T-helper 2 cell treated with Interferon-gamma antibody and Interleukin-4, amounts not matched to agents 5 μg/mL and 100 μg/mL, for 36 hours (primary cell): ENCODE measurements at places on chromosomes 12 and 14.

DNA sequence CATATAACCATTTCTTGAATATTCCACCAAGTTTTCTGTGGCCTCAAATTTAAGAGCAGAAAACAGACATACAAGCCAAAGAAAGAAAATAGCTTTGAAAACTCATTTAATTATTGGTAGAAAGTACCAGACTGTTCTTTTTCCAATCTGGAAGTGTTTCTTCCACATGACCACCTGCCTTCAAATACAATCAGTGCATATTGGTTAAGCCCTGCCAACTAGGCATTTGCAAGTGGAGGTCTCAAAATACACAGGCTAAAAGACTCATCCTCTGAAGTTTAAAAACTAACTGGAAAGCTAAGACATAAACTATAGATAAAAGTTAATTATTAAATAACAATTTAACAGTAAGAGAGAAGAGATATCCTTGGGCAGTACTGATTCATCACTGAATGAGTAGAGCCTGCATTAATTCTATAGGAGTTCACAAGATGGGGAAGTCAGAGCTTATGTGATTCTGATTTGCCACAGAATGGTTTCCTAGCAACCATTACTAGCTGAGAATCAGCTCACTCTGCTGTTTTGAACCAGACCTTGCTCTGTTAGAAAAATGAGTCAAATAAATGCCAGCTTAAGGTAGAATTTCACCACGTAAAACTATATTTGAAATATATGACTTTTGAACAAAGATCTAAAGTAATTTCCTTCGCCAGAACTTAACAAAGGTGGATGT, 433.8 kb downstream of the FUT8 start:
- H3K36me3 ChIP-seq: peaks cover 33% of the 10 kb centered on the region
- H3K4me1 ChIP-seq: peaks cover 69% of the 10 kb centered on the region

DNA sequence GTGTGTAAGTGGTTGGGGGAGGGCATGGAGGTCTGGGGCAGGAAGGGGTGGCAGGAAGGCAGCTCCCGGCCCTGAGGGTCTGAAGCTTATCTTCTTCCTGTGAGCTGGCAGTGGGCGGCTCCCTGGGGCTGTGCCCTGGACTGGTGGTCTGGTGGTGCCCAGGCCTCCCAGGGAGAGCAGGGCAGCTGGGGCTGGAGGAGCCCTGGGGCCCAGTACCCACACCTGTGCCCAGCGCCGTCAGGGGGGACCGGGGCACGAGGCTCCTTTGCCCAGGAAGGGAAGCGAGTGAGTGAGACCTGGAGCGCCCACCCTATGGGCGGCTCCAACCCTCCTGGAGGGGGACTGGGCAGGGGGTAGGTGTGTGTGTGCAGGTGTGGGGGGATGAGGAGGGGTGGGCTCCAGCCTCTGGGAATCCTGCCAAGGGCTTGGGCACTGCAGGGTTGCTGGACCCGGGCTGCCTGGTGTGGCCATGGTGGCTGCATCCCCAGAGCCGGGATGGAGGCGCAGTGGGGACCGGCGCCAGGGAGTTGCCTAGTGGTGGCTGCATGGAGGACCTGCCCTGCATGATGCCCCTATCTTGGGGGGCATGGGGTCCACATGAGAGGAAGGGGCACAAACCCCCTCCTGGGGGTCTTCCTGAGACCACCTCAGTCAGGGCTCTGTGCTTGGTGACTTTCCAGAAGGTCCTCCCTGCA, 353.6 kb downstream of the TMEM121 start:
- H3K36me3 ChIP-seq: no peaks in the 10 kb centered on the region
- no peak for DNase-seq
- H3K27me3 ChIP-seq: peaks cover 41% of the 10 kb centered on the region

DNA sequence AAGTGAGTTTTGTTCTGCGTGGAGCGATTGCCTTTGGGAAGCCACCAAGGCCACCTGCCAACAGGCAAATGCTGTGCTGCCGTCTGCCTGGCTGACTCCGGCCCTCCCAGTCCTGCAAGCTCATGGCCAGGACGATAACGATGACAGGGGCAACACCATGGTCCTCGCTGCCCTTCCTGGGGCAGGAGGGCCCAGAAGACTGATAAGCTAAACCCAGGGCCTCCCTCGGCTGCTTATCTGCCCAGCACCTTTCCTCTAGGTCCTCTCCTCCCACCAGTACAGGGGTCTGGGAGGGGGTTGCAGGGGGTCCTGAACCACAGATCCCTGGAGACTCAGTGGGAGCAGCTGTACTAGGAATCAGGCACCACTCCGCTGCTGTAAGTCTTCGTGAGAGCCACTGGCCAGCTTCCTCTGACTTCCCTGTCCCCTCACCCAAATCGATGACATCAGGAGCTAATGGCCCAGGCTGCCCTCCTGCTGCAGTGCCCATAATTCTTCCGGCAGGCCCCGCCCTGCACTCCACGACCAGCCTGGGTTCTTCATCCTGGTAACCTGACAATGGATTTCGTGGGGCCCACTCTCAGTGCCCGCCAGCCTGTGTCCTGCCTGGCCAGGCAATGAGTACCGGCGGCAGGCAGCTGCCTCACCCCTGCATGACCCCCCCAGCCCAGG, 5.1 kb downstream of the ANKRD9 start:
- H3K4me1 ChIP-seq: peaks cover 17% of the 10 kb centered on the region
- H3K36me3 ChIP-seq: peaks cover 5% of the 10 kb centered on the region
- H3K4me3 ChIP-seq: no peak overlapping the region
- no peak overlapping the region for H3K27ac ChIP-seq

DNA sequence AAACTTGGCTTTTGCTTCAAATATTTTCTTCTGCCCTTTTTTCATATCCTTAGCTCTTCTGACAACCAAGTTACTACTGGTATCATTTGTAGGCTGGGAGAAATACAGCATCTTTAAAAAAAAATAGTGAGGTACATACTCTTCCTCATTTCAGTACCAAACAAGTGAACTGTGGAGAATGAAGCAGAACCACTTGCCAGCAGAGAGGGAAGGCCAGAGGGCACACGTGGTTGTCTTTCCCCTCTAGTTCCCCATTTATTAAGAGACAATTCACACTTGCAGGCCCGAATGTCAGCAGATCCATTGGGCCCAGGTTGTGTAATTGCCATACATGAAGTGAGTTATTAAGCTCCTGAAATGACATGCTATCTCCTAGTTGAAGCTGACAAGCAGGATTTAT, 3.2 kb downstream of the SUSD6 start:
- peak overlapping the region; percentile 98 for H3K27ac ChIP-seq
- no peak for DNase-seq
- peak overlapping the region; percentile 96 for H3K4me3 ChIP-seq
- no peaks in the 10 kb centered on the region for H3K27me3 ChIP-seq
- H3K36me3 ChIP-seq: peaks cover 28% of the 10 kb centered on the region
- H3K4me1 ChIP-seq: peaks cover 72% of the 10 kb centered on the region

DNA sequence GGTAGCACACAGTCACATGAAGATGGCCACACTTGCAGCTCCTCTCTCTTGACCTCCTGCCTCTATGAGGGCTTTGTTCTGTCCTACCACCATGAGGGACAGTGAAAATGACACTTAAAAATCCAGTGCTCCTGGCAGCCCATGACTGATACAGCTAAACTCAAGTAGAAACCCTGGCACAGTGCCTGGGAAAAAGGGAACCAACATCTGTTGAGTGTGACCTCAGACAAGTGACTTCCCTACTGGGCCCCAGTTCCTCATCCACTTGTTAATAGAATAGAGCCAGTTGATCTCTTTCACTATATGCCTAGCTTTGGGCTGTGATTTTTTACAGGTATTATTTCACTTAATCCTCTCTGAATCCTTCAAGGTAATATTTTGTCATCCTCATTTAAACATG, 4.8 kb downstream of the GUCY2C start:
- no peak overlapping the region for H3K27ac ChIP-seq
- H3K4me1 ChIP-seq: no peaks in the 10 kb centered on the region
- no peaks in the 10 kb centered on the region for H3K36me3 ChIP-seq
- peaks cover 13% of the 10 kb centered on the region for H3K27me3 ChIP-seq
- H3K4me3 ChIP-seq: no peak overlapping the region

- H3K27ac ChIP-seq: no peak overlapping the region
- H3K36me3 ChIP-seq: peaks cover 32% of the 10 kb centered on the region
- H3K27me3 ChIP-seq: no peaks in the 10 kb centered on the region
- no peak overlapping the region for H3K4me3 ChIP-seq
These were observed 34.8 kb upstream of the MMP17 start for GRCh38 chr12:131793243-131794022.

GRCh38 chr14:92391726-92392125, 68.8 kb downstream of the SLC24A4 start:
- no peak for DNase-seq
- no peaks in the 10 kb centered on the region for H3K27me3 ChIP-seq
- H3K36me3 ChIP-seq: no peaks in the 10 kb centered on the region
- no peak overlapping the region for H3K27ac ChIP-seq
- no peaks in the 10 kb centered on the region for H3K4me1 ChIP-seq

DNA sequence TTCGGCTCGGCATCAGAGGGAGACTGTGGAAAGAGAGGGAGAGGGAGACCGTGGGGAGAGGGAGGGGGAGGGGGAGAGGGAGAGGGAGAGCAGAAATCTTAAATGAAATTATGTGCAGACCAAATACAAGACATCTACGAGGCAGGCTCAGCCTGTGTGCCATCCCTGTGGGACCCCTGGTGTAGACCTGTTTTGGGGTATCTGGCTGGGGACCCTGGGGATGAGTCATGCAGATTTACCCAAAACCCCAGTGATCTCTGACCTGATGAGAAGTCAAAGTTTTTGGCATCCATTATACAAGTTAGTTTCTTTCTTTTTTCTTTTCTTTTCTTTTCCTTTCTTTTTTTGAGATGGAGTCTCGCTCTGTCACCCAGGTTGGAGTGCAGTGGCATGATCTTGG, 44.4 kb downstream of the ADGRD1 start:
- H3K4me3 ChIP-seq: no peak overlapping the region
- H3K36me3 ChIP-seq: no peaks in the 10 kb centered on the region
- H3K4me1 ChIP-seq: no peaks in the 10 kb centered on the region
- no peaks in the 10 kb centered on the region for H3K27me3 ChIP-seq
- DNase-seq: no peak
- no peak overlapping the region for H3K27ac ChIP-seq

GRCh38 chr14:70982200-70982599, 74.9 kb downstream of the PCNX1 start:
- peaks cover 44% of the 10 kb centered on the region for H3K36me3 ChIP-seq
- H3K27ac ChIP-seq: no peak overlapping the region
- H3K4me3 ChIP-seq: peak overlapping the region; percentile 44
- H3K27me3 ChIP-seq: no peaks in the 10 kb centered on the region
